ENCODE measurements at places on chromosomes 2 and 18.

- DNase-seq = peak; percentile 32
These were observed 85.3 kb upstream of the ZNF397 start for GRCh38 chr18:35155398-35156117.

DNA sequence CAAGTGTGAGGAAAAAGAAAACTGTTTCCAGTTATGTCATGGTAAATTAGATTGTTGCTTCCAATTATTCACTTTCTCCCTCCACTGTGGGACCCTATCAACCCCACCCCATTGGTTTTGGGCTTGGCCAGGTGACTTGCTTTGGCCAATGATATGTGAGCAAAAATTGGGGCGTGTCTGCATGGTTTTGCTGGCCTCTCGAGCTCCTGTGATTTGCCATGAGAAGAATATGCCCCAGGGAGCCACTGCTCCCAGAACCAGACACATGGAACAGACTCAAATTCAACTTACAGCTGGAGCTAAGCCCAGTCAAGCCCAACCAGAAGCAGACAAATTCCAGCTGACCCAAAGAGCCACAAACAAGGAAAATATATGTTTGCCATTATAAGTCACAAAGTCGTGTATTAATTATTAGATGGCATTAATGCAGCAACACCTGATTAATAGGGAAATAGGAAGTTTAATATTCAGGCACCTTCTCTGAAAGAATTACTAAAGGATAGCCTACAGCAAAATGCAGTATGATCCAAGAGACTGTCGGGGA lies 248.9 kb downstream of the ANAPC1 start:
- DNase-seq = peak; percentile 39

GRCh38 chr18:44638034-44638540 lies 42.6 kb upstream of the SETBP1 start:
- no peak for DNase-seq

- DNase-seq = peak; percentile 24
These were observed 109.3 kb downstream of the MBP start for GRCh38 chr18:77023102-77023782.

- no peak for DNase-seq
These were observed 490.2 kb upstream of the KLHL29 start for GRCh38 chr2:22894761-22895160.

- DNase-seq = no peak
These were observed 5.7 kb upstream of the TMEM178A start for GRCh38 chr2:39659765-39660611.

GRCh38 chr2:195575879-195576401 lies 81.1 kb upstream of the SLC39A10 start:
- peak; percentile 69 for DNase-seq

DNA sequence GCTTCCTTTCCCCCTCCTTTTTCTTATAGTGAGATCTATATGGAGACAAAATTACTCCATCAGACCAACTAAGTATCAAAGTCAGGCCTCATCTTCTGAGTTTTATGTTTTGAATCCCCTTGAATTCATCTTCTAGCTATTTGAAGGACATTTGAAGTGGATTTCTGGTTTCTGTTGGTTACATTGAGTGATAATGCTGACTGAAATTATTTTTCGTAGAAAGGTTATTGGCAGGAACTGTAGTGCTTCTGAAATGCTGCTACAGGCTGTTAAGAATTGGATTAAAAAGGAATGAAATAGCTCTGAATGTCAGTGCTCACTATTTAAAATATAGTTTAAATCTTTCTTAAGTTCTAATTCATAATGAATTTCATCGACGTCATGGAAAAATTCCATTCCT lies 361.0 kb upstream of the TMEFF2 start:
- no peak for DNase-seq

DNA sequence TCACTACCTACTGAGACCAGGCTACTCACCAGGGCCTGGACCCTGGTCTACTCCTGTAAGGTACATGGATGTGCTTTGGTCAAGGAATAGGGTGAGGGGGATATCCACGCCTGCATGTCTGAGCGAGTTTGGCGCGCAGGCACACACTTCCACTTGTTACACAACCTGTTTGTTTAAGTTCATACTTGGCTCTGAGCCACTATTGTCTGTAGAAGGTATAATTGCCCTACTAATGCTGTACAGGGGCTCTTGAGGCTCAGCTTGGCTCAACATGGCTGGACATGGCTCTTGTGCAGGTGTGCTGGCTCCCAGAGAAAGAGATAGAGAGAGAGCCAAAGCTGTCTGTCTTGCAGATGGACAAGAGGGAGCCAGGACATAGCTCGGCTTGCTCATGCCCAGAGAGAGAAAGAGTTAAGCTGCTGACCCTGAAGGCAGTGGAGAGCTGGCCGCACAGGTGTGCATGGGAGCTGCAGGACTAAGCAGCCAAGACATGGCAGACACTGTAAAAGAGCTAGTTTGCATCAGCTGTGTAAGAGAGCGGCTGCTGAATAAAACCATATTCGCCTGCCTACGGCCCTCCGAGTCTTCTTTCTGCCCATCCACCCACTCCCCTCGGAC lies 35.2 kb downstream of the NPPC start:
- no peak for DNase-seq

DNA sequence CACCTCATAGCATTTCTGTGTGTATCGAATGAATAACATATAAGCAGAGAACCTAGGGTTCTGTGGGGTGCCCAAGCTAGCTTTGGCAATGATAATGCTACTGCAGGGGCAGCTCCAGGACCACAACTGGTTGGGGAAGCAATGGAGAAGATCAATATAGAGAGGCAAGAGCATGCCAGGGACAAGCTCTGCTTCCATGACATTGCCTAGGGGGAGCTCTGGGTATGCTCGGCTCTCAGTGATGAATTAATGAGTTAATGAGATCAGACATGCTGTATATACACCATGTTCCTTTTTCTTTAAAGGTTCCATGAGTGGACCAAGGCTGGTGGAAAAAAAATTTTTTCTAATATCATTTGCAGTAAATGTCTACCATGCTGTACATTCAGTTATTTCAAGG lies 618.4 kb downstream of the BCL11A start:
- DNase-seq = no peak

DNA sequence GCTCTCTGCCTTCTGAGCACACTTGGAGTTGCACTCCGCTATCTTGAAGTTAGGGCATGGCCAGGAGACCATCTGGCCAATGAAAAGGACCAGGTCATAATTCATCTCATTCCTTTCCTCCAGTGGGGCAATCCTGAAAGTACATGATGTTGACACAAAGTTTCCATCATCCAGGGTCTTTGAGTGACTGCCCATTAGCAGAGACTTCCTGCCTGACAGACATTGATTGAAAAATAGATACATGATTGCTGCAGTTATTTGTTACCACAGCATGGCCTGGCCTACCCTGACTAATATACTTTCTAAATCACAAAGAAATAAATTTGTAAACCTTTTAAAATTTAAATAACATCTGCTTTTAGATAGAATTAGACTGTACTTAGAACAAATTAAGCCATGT lies 50.0 kb upstream of the SCG2 start:
- no peak for DNase-seq

Measured in astrocyte of the spinal cord (primary cell).